ENCODE measurements at places on chromosomes 13 and 19.

DNA sequence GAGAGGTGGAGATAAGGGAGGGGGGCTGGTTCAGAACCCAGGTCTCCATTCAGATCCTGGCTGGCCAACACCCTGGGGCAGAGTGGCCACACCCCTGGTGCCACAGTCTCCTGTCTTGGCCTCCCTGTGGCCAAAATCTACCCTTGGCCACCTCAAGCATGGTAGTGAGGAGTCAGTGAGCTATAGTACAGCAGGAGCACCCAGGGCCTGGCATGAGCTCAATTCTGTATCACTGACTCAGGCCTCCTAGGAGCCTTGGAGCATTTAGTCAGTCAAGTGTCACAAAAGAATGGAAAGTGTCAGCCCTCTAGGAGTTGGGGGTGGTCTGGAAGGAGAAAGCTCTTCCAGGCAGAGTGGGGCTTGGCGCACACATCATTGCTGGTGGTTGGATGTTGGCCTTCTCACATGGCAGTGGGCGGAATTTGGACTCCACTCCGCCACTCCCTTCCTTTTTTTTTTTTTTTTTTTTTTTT is 6.6 kb upstream of the CD79A start:
- DNase-seq, result peak; percentile 29

DNA sequence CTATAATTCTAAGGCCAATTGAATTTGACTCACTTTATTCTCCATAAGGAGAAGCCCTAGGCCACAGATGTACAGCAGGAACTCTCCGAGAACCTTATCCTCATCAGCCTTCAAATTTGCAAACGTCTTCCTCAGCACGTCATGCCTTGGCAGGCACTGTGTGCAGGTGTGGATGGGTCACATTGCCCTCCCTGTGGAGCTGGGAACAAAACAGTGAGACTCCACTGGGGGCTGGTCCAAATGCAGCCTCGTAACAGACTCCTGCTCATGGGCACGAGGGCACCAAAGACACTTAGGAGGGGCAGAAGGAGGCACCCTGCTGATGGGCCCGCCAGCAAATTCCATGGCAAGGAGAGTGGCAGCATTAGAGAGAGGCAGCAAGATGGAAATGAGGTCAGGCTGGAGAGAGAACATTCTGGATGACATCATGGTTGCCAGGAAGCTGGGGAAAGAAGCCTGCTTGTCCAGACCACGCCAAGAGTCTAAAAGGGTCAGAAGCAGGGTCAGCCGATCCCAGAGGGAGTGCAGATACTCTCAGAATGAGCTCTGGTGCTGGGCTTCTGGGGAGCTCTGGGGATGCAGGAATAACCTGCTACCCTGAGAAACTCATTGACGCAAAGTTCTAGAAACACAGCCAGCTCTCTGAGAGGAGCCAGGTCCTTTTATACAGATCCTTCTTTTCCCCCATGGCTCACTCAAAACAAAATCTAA is 242.2 kb downstream of the B3GLCT start:
- DNase-seq, result no peak

DNA sequence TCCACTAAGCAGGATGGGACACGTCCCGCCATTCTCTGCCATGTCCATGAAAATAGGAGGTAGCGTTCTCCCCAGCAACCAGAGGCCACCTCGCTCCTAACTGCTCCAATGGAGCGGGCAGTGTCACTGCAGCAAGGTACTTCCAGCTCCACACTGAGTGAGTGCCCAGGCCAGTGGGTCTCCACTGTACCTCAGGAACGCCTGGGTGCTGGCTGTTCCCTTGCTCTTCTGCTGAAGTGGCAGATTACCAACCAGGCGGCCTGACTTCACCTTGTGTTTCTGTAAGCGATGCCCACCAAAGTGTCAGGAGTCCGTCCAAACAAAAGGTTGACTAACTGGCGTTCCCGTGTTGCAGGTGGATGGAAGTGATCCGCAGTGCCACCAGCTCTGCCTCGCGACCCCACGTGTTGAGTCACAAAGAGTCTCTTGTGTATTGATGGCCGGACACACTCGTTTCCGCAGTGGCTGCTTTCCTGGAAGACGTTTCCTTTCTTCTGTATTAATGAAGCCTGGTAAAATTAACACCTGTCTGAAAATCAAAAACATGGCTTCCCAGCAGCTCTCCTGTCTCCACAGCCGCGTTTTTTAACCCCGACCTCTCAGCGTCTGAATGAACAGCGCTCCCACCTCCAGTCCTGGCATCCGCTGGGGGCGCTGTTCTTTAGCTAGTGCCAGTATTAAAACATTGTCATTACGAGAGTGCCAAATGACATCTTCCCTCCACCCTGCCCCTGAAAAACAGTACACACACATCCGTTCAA is 128.8 kb downstream of the STK24 start:
- DNase-seq, result no peak

GRCh38 chr13:72199640-72200039 is 332.6 kb upstream of the DACH1 start:
- DNase-seq, result no peak

DNA sequence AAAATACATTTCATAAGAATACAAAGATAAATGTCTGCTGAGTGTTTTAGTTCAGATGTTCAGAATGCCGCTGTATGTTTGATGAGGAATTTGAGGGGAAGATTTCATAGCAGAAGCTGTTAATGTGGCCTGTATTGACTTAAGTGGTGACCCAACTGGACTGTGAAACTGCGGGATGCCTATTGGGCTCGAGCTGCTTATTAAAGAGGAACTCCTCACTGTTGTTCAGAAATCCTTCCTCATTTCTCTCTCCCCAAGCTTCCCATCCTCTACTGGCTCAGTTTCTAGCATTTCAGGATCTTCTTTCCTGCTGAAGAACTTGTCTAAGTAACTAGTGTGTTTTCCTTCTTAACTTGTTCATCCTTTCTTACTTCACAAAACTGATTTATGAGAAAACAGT is 20.4 kb downstream of the DGKH start:
- no peak for DNase-seq

DNA sequence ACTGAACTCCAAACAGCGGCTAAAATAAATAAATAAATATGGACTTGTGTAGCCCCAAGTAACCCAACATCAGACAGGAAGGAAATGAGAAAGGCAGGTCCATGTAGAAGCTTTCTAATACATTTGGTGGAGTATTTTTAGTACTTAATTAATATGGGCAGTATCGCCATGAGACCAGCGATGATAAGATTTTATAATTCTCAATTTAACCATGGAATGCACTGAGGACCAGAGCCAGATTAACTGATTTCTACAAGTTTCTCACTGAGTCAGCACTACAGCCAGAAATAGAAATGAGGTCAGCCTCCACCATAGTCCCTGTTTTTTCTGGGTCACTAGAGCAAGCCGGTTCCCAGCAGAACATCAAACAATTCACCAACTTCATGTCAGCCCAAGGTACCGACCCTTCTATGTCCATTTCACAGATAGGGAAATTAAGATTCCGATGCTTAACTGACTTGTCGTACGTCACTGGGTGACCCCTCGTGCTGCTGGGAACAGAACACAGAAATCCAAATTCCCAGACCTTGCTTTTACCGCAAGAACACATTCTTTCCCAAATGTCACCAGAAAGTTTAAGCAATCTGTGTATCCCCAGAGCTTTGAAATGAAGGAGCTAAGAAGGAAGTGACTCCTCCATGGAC is 90.4 kb downstream of the COL4A1 start:
- DNase-seq, result peak; percentile 96

- DNase-seq, result no peak
Observed at GRCh38 chr13:25190771-25191170, 18.7 kb upstream of the AMER2 start.

- DNase-seq, result no peak
Observed at GRCh38 chr19:51368366-51369282, at the start of gene CLDND2. Gene CLDND2, minus strand, starts transcription at chr19:51369003. Its CDS starts 426 bp downstream, at chr19:51368577.

- no peak for DNase-seq
Observed at GRCh38 chr19:16476401-16476800, 4.6 kb upstream of the EPS15L1 start.

- no peak for DNase-seq
Observed at GRCh38 chr19:17720440-17720839, 1.2 kb downstream of the MAP1S start.

- DNase-seq, result peak; percentile 79
Observed at GRCh38 chr19:1853295-1854038, 5.2 kb upstream of the REXO1 start.

GRCh38 chr13:40509876-40510275 is 156.6 kb downstream of the FOXO1 start:
- no peak for DNase-seq

DNA sequence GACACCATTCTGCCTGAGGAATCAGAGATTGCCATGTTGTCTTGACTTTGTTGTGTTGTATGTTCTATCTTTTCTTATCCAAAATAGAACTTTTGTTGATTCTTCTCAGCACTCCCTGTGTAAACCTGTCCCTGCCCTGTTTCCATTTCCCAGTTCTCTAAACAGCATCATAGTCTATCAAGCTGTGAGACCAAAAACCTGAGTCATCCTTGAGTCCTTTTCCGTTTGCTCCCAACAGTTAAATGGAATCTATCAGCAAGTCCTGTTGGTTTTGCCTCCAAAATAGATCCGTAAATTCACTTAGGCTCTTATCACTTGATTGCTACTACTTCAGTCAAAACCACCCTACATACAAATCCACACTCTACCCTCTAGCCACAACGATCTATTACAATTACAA is 667.1 kb downstream of the PCDH9 start:
- no peak for DNase-seq

DNA sequence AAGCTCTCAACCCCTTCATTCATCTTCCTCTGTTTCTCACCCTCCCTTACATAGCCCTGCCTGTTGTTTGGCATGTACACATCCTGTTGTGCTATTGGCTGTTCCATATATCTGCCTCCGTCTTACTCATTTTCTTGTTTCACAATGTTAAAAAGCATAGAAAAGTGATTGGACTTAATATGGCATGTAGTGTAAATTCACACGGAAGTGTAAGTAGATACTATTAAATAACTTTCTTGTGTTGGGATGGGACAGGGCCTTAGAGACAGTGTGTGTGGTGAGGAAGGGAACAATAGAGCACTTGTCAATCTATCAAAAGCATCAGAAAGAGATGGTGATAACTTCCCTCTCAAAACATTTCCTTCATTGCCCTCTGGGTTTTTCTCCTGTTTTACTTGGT is 12.3 kb downstream of the LMO7 start:
- DNase-seq, result no peak

Data from fibroblast of pulmonary artery (primary cell).